ENCODE measurements at places on chromosomes 4 and X. TPM values are rescaled to one million over a fixed set of nuclear protein-coding genes. Genes with fewer than 3 reads are reported as not detected.

The JADE1 gene
- total RNA-seq: 19.8 TPM

The HDAC6 gene
- 39.1 TPM for total RNA-seq

The PAGE5 gene
- total RNA-seq: not detected

The UGT2A3 gene
- total RNA-seq: not detected

The SPANXB1 gene
- total RNA-seq: not detected

The HDX gene
- total RNA-seq: 5.2 TPM

The ALPK1 gene
- 17.5 TPM for total RNA-seq

The TMEM33 gene
- 65.9 TPM for total RNA-seq

The DMRTC1B gene
- not detected for total RNA-seq

The FRMPD3 gene
- total RNA-seq: not detected

The PDZD4 gene
- total RNA-seq: 0.33 TPM

The GABRG1 gene
- total RNA-seq: not detected

The VCX3B gene
- not detected for total RNA-seq

The OR13H1 gene
- total RNA-seq: not detected

The CTAG1B gene
- not detected for total RNA-seq

The TNMD gene
- not detected for total RNA-seq

The SLC16A2 gene
- total RNA-seq: 24.3 TPM

The TCEAL7 gene
- total RNA-seq: 31.7 TPM

The CLDN34 gene
- total RNA-seq: not detected

The SPANXD gene
- total RNA-seq: not detected

The TBX22 gene
- total RNA-seq: not detected

The C4orf50 gene
- not detected for total RNA-seq

The FAM156B gene
- 12.3 TPM for total RNA-seq

The REELD1 gene
- not detected for total RNA-seq

Measured in smooth muscle cell of the pulmonary artery (primary cell).